MCF 10A (cell line): ENCODE measurements at places on chromosomes 6 and 20. TPM values are rescaled to one million over a fixed set of nuclear protein-coding genes. Genes with fewer than 3 reads are reported as not detected.

Gene SULF2
- 68.7 and 82.2 TPM in 2 replicates for total RNA-seq

Gene CST2
- not detected in 2 replicates for total RNA-seq

Gene RAB22A
- 18.4 and 18.9 TPM in 2 replicates for total RNA-seq

Gene CDH22
- not detected in 2 replicates for total RNA-seq

Gene CDH26
- 0.12 and 0.71 TPM in 2 replicates for total RNA-seq

Gene TXLNB
- total RNA-seq: not detected in 2 replicates

Gene EYS
- total RNA-seq: 1.5 and 1.6 TPM in 2 replicates

Gene TRIM15
- total RNA-seq: 0.79 TPM in 1 of 2 replicates, not detected in the other

Gene SLC35F1
- not detected in 2 replicates for total RNA-seq
